ENCODE measurements at places on chromosomes 3 and 15.

DNA sequence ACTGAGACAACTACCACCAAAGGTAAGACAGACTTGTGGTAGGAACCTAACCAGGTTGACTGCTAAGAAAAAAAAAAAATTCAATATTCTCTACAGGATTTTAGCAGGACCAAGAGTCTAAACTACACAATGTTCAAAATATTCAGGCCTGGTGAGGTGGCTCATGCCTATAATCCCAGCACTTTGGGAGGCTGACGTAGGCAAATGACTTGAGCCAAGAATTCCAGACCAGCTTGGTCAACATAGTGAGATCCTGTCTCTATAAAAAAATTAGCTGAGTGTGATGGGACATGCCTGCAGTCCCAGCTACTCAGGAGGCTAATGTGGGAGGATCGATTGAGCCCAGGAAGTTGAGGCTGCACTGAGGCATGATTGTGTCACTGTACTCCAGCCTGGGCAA, 341.6 kb upstream of the WNT5A start:
- no peak for DNase-seq

- no peak for DNase-seq
These were observed 6.4 kb downstream of the PDE8A start for GRCh38 chr15:84987949-84988624.

DNA sequence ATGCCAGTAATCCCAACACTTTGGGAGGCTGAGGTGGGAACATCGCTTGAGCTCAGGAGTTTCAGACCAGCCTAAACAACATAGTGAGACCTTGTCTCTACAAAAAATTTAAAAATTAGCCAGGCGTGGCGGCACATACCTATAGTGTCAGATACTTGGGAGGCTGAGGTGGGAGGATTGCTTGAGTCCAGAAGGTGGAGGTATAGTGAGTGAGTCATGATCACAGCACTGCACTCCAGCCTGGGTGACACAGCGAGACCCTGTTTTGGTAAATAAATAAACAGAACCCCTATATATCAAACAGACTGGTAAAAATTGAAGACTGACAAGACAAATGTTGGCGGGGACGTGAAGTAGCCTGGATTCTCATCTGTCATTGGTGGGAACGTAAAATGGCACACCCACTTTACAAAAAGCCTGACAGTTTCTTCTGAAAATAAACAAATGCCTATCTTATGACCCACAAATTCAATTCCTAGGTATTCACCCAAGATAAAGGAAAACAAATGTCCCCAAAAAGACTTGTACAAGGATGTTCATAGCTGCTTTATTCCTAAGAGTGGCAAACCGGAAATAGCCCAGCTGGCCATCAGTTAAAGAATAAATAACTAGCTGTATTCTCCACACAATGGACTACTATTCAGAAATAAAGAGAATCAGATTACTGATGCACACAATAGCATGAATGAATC, 47.0 kb upstream of the GK5 start:
- no peak for DNase-seq

DNA sequence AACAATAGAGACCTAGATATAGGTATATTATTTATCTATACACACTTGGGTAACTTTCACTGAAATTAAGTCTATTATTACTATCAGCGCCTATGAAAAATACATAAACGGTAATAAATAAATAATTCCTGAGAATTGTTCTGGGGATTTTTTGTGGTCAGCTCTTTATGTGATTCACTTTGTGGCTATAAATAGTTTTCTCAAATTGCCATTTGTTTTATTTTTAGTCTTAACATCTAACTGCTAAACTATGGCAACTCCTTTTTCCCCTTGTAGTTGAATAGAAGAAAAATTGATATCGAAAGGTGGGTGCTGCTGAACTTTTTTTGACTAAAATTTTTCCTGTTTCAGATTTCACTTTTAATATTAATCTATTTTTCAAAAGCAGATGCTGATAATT, 189.0 kb downstream of the VGLL3 start:
- DNase-seq, result no peak

DNA sequence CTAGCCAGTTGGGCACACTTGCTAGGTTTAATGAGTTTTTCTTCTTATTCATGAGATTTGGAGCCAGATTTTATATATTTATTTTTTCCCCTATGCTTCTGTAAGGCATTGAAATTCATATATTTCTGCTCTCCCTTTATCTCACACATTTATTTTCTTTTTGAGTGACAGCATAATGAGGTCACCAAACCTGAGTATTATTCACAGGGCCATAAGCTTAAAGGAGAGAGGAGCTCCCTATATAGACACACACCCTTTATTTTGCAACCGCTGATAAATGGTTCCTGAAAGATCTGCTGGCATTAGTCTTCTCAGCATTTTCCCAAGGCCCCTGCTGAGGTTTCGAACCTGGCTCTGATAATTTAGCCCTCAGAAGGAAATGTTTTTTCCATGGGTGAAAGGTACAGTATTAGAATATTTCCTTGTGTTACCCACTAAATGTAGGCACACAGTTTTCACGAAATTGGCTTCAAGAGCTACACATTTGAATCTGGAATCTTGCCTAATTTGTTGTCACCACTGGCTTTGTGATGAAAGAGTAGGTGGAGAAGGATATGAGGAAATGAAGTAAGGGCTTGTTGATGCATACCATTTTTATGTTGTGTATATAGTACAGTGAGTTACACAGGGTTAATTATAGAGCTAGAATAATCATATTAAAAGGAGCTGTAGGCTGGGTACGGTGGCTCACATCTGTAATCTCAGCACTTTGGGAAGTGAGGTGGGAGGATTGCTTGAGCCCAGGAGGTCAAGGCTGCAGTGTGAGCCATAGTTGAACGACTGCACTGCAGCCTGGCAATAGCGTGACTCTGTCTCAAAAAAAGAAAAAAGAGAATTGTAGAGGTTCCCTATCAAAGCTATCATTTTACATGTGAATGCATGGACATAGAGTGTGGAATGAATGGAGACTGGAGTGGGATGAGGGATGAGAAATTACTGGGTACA, 6.5 kb downstream of the KLHL18 start:
- no peak for DNase-seq

GRCh38 chr15:33293713-33294334, 16.9 kb upstream of the RYR3 start:
- DNase-seq, result no peak

DNA sequence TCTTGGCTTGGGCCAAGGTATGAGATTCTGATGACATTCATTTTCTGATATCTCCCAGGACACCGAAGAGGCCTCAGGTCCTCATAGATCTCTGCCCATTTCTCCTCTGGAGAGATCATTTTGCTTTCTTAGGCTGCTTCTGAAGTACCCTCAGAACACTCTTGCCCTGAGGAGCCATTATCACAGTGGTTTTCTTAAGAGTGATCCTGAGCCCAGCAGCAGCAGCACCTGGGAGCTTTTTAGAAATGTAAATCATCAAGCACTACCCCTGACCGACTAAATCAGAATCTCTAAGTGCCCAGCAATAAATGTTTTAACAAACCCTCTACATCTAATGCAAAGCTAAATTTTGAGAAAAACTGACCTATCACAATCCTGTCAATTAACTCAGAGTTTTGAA, 40.6 kb upstream of the SLC9A9 start:
- no peak for DNase-seq

GRCh38 chr3:11306817-11307589, 34.8 kb downstream of the ATG7 start:
- no peak for DNase-seq

GRCh38 chr3:86793786-86794185, 197.2 kb downstream of the VGLL3 start:
- no peak for DNase-seq

- DNase-seq, result no peak
These were observed 27.5 kb downstream of the HERC1 start for GRCh38 chr15:63805993-63806980.

DNA sequence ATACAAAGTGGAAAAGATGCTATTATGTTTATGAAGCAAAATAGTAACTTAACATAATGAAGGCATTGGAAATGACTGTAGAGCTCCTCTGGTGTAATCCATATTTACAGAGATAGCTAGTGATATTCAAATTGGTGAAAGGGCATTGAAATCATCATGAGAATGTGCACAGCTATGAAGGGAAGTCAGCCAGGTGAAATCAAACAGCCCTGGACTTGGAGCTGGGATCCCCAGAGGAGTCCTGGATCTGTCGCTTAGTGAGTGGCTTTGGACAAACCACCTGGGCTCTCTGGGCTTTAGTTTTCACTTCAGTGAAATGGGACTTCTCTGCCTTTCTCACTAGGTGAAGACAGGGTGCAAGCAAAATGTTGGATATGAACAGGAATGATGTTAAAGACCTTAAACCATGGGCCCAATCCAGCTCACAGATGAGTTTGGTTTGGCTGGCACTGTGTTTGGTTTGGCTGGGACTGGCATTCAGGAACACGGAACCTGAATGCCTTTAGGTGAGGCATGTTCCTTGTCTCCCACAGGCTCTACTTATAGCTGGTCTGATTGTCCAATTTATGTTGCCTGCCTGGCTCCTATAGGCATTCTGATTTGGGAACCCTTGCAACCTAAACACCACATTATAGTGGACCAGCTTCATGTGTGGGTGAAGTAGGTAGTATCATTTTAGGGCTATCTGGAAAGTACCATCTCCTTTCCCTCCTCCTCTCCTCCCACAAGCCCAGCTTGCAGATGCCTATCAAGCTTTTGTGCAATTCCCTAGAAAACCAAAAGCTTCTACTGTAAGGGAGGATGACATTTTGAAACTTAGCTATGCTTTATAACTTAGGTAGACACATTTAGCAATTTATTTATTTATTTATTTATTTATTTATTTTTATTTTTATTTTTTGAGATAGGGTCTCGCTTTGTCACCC, 110.6 kb upstream of the TNFAIP8L3 start:
- DNase-seq, result no peak

GRCh38 chr15:81506071-81506470, 132.1 kb upstream of the TMC3 start:
- DNase-seq, result no peak

GRCh38 chr15:28952666-28953491, 67.1 kb downstream of the APBA2 start:
- no peak for DNase-seq

- no peak for DNase-seq
These were observed 611.4 kb upstream of the NAALADL2 start for GRCh38 chr3:174247687-174248152.

DNA sequence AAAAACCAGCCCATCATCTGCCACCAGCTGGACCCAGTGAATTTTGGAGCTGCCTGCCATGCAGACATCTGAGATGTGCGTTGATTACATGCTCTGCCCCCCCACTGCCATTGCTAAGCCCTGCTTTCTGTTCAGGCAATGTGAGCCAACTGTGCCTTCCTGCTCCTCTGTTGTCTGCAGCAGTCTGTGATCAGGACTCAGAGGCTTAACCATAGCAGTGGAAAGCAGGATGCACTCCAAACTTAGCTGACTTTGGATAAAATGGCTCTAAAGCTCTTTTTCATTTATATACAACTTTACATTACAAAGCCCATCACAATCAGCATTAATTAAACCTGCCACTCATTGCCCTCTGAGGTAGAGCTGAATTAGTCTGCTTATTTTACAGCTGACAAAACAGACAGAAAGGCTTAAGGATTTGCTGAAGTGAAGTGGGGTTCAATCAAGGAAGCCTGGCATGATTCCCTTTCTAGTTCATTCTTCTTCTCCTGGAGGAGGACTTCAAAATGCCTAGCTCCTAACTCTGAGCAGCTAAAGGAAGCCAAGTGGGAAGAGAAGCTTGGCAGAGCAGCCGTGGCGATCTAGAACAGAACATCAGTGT, 15.7 kb upstream of the RPS27L start:
- DNase-seq, result peak; percentile 40

GRCh38 chr3:55164876-55165275, 237.0 kb upstream of the LRTM1 start:
- no peak for DNase-seq

DNA sequence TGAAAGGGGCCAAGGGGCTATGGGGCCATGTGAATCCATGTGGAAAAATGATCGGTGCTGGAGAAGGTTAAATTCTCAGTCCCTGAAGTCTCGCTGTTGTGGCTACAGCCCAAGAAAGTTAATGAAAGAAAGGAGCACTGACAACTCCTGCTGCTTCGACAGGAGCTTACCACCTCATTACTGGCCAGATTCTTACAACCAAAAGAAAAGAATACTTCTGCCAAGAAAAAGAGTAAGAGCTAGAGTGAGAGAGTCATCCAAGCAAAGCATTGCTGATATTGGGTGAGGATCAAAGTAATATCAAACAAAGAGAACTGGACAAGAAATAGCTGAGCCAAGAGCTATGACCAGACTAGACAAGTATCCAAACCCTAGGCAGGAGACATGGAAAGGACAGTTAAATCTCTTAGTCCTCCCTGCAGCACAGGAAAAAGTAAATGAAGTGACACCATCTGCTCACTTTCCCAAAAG, 348.4 kb upstream of the PLSCR5 start:
- DNase-seq, result no peak

DNA sequence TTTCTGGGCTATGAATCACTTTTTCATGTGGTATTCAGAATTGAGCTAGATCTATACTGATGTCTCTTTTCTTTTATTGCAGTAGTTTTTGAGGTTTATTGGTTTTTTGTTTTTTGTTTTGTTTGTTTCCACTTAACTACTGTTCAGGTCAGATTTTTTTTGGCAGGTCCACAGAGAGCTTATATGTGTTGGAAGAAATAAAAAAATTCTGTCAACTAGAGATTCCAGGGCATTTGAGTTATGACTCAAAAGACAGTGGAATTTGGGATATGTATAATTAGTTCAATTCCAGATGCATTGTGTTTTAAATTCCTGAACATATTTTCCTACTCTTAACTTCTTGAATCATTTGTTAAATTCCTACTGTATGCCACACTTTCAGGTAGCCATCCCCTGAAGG, 727.2 kb downstream of the SI start:
- DNase-seq, result no peak

- peak; percentile 73 for DNase-seq
These were observed 52.0 kb upstream of the ULK4 start for GRCh38 chr3:42013691-42014457.

- DNase-seq, result no peak
These were observed 92.2 kb upstream of the TNFAIP8L3 start for GRCh38 chr15:51186891-51187290.

- no peak for DNase-seq
These were observed 382.1 kb downstream of the GAP43 start for GRCh38 chr3:116005404-116005803.

DNA sequence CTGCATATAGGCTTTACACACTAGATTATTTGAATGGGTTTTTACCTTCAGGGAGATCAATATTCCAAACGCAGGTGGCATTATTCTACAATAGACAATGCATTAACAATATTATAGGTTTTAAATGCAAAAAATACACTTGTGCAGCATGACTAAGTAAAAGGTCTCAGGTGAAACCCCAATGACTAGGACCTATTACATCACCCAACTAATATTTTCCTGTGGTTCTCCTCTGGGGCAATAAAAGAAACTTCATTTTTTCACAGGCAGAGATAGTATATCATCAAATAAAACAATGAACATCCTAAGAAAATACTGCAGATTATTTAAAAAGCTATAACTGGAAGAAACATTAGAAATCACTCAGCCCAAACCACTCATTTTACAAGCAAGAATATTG, 375.3 kb downstream of the ROBO1 start:
- no peak for DNase-seq

DNA sequence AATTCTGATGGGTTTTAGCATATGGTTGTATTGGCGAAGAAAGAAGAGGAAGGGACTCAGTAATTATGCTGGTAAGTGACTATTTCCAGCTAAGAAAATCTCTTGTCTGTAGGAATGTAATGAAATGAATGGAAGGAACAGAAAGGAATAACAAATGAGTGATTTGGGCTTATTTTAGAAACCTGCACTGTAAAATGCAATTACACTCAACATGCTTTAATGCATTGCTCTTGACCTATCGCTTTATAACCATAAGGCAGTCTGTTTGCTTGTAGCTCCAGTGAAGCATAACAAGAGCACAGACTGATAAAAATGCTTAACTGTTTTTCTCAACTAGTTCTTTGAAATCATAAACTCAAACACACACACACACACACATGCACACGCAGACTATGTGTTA, 549.0 kb downstream of the ROBO2 start:
- DNase-seq, result no peak
